ENCODE measurements at places on chromosomes 13 and 19. TPM values are rescaled to one million over a fixed set of nuclear protein-coding genes. Genes with fewer than 3 reads are reported as not detected.
A peak's percentile ranks its signal among the peaks of the same experiment; 100 is the strongest.

RFPL4AL1 gene
- polyA plus RNA-seq: not detected

ZNF320 gene
- 3.2 TPM for polyA plus RNA-seq

ZNF536 gene
- polyA plus RNA-seq: 0.19 TPM

CATSPERD gene
- not detected for polyA plus RNA-seq

VAV1 gene
- 0.90 TPM for polyA plus RNA-seq

- DNase-seq: no peak
- H3K27ac ChIP-seq: no peak overlapping the region
- no peaks in the 10 kb centered on the region for H3K4me1 ChIP-seq
- no peaks in the 10 kb centered on the region for H3K27me3 ChIP-seq
Observed at GRCh38 chr13:76289558-76289957, 596.6 kb downstream of the KCTD12 start.

- H3K27ac ChIP-seq: peak overlapping the region; percentile 20
- H3K27me3 ChIP-seq: no peaks in the 10 kb centered on the region
- DNase-seq: peak; percentile 50
- no peaks in the 10 kb centered on the region for H3K36me3 ChIP-seq
- peaks cover 18% of the 10 kb centered on the region for H3K4me1 ChIP-seq
Observed at GRCh38 chr13:34349091-34349722, 531.3 kb downstream of the RFC3 start.

GRCh38 chr13:63291701-63292100 is 1876.1 kb upstream of the PCDH20 start:
- no peaks in the 10 kb centered on the region for H3K4me1 ChIP-seq
- H3K27ac ChIP-seq: no peak overlapping the region
- H3K36me3 ChIP-seq: no peaks in the 10 kb centered on the region
- no peak overlapping the region for H3K4me3 ChIP-seq
- no peak for DNase-seq

DNA sequence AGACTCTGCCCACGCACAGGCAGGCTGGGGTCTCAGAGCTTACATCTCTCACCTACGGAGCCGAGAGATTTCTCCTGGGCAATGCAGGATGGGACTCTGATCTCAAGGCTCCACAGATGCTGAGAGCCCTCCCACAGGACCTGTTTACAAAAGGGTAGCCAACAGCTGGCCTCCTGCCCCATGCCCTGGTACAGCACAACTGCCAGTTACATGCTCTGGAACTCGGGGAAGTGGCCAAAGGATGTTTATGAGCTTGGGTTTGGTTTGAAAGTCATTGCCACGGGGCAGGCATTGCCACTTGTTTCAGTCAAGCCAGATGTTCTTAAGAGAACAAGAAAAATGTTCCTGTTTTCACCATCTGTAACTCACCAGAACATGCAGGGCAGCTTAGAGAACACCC is 3.5 kb downstream of the DHRS12 start:
- no peaks in the 10 kb centered on the region for H3K27me3 ChIP-seq
- H3K4me1 ChIP-seq: peaks cover 20% of the 10 kb centered on the region
- H3K27ac ChIP-seq: no peak overlapping the region
- H3K36me3 ChIP-seq: peaks cover 2% of the 10 kb centered on the region

DNA sequence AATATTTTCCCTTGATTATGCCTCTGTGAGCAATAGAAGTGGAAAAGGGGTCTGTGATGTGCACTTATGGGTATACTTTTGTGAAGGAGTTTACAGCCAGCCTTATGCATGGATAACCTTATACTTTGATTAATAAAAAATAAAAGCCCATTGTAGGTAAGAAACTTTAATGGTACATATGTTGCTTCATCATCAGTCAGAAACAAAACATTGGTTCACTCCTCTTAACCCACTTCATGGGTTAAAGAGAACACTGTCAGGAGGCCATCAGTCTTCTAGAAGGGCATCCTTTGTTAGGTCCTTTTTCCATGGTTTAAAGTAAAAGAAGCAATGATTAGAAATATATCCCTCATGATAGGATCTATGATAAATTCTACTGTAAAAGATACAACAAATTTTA is 952.1 kb upstream of the MIR17HG start:
- H3K27ac ChIP-seq: no peak overlapping the region
- DNase-seq: no peak
- no peaks in the 10 kb centered on the region for H3K27me3 ChIP-seq
- H3K4me1 ChIP-seq: no peaks in the 10 kb centered on the region
- no peaks in the 10 kb centered on the region for H3K36me3 ChIP-seq
- H3K4me3 ChIP-seq: no peak overlapping the region

DNA sequence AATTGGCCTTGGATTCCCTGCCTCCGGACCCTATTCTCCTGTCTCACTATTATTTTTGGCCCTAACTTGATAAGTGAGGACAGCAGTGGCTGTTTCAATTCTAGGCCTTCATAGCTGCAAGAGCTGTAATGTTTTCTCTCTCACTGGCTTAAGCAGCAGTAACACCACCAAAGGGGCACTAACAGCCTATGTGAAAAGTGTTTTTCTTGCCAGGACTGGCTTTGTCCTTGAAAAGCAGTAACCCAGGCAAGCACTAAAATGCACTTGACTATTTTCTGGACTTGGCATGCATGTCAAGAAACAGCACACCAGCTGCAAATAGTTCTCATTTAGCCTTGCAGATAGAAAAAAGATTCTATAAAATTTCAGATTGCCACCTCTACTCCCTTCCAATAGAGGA is 9.3 kb upstream of the FBXL3 start:
- DNase-seq: no peak
- H3K4me3 ChIP-seq: no peak overlapping the region
- no peak overlapping the region for H3K27ac ChIP-seq
- no peaks in the 10 kb centered on the region for H3K36me3 ChIP-seq

- no peaks in the 10 kb centered on the region for H3K27me3 ChIP-seq
- H3K4me1 ChIP-seq: no peaks in the 10 kb centered on the region
Observed at GRCh38 chr19:38196245-38196837, 27.7 kb downstream of the DPF1 start.

- no peak overlapping the region for H3K27ac ChIP-seq
- no peaks in the 10 kb centered on the region for H3K36me3 ChIP-seq
- H3K27me3 ChIP-seq: peaks cover 72% of the 10 kb centered on the region
- peaks cover 4% of the 10 kb centered on the region for H3K4me1 ChIP-seq
- no peak for DNase-seq
Observed at GRCh38 chr19:41930926-41931592, 2.8 kb upstream of the ERFL start.

DNA sequence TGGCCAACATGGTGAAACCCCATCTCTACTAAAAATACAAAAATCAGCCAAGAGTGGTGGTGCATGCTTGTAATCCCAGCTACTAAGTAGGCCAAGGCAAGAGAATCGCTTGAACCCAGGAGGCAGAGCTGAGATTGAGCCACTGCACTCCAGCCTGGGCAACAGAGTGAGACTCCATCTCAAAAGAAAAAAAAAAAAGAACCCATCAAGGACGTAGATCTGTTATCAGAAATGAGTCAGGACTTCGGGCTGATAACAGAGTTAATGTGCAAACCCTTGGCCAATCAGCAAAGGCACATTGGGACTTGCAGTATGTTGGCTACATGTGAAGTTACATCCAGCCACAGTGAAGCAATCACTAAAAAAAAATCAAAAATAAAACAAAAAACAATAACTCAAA is 4.8 kb upstream of the LGALS7B start:
- no peaks in the 10 kb centered on the region for H3K36me3 ChIP-seq
- H3K4me1 ChIP-seq: no peaks in the 10 kb centered on the region
- H3K27ac ChIP-seq: no peak overlapping the region

GRCh38 chr13:110220471-110220870 is 86.5 kb downstream of the COL4A1 start:
- no peak overlapping the region for H3K27ac ChIP-seq
- no peak overlapping the region for H3K4me3 ChIP-seq
- no peak for DNase-seq
- H3K36me3 ChIP-seq: no peaks in the 10 kb centered on the region

- peak; percentile 93 for DNase-seq
- H3K36me3 ChIP-seq: no peaks in the 10 kb centered on the region
- H3K4me3 ChIP-seq: no peak overlapping the region
- peak overlapping the region; percentile 84 for H3K27ac ChIP-seq
- H3K4me1 ChIP-seq: peaks cover 40% of the 10 kb centered on the region
Observed at GRCh38 chr19:44757057-44757734, 8.7 kb downstream of the BCL3 start.

GRCh38 chr13:35228536-35228935 is 248.0 kb downstream of the MAB21L1 start:
- no peak for DNase-seq
- no peaks in the 10 kb centered on the region for H3K36me3 ChIP-seq
- H3K27me3 ChIP-seq: no peaks in the 10 kb centered on the region
- no peak overlapping the region for H3K27ac ChIP-seq
- H3K4me3 ChIP-seq: no peak overlapping the region

DNA sequence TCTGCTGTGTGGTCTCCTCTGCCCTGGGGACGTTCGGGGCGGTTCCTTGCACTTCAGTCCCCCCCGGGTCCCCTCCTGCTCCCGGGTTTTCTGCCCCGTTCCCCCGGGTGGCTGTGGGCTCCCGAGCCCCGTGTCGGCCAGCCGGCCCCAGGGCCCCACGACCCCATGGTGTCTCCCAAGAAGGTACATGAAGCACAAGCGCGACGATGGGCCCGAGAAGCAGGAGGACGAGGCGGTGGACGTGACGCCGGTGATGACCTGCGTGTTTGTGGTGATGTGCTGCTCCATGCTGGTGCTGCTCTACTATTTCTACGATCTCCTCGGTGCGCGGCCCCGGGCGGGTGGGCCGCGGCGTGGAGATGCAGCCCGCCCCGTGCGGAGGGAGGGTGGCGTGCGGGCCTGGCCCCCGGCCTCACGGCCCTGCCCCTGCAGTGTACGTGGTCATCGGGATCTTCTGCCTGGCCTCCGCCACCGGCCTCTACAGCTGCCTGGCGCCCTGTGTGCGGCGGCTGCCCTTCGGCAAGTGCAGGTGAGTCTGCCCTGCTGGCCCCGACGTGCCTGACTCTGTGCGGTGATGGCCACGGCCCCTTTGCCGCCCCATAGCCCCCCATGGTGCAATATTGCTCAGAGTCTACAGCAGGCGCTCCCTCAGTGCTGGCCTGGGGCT is 11.3 kb downstream of the SPPL2B start:
- no peak overlapping the region for H3K27ac ChIP-seq
- DNase-seq: no peak
- H3K4me1 ChIP-seq: no peaks in the 10 kb centered on the region
- no peaks in the 10 kb centered on the region for H3K27me3 ChIP-seq
- H3K36me3 ChIP-seq: peaks cover 3% of the 10 kb centered on the region

DNA sequence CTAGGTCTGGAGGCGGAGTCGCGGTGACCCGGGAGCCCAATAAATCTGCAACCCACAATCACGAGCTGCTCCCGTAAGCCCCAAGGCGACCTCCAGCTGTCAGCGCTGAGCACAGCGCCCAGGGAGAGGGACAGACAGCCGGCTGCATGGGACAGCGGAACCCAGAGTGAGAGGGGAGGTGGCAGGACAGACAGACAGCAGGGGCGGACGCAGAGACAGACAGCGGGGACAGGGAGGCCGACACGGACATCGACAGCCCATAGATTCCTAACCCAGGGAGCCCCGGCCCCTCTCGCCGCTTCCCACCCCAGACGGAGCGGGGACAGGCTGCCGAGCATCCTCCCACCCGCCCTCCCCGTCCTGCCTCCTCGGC is at the start of gene SLC5A5:
SLC5A5 (plus strand) TSS at position 68 of the 373 bp plus-strand sequence. CDS start 375 bp downstream, outside the sequence.
- no peak within 1 kb of the TSS for H3K4me3 ChIP-seq
- no peaks in the 10 kb centered on the region for H3K36me3 ChIP-seq
- DNase-seq: no peak
- H3K4me1 ChIP-seq: peaks cover 3% of the 10 kb centered on the region

DNA sequence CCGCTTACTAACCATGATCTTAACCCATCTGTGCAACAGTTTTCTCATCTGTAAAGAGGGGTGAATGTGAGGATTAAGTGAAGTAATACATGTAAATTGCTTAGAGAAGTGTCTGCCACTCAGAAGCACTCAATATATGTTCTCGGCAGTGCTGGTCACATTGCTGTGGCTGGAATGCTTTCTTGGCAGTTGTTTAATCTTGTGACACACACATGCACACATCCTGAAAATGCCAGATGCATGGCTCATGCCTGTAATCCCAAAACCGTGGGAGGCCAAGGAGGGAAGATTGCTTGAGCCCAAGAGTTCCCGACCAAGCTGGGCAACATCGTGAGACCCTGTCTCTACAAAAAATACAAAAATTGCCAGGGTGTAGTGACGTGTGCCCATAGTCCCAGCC is 4.9 kb upstream of the DMKN start:
- no peak for DNase-seq
- no peaks in the 10 kb centered on the region for H3K36me3 ChIP-seq
- no peak overlapping the region for H3K4me3 ChIP-seq
- no peaks in the 10 kb centered on the region for H3K27me3 ChIP-seq
- no peak overlapping the region for H3K27ac ChIP-seq

GRCh38 chr13:82165396-82166174 is 1716.7 kb downstream of the SLITRK1 start:
- H3K27me3 ChIP-seq: no peaks in the 10 kb centered on the region
- no peak overlapping the region for H3K27ac ChIP-seq
- no peaks in the 10 kb centered on the region for H3K36me3 ChIP-seq
- DNase-seq: no peak
- H3K4me1 ChIP-seq: no peaks in the 10 kb centered on the region

DNA sequence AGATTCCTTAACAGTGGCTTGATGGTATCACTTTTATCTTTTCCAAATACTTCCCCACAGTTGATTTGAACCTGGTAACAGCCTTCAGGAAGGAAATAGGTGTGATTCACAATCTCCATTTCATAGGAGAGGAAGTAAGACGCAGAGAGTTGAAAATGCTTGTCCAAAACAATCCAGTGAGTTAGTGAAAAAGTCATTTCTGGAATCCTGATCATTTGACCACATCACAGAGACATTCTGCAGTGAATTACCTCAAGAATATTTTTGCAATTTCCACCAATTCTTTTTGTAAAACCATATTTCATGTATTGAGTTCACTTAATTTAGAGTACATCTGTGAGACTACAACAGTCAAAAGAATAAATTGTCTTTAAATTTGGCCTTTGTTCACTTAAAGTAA is 292.8 kb downstream of the DCLK1 start:
- no peak overlapping the region for H3K4me3 ChIP-seq
- DNase-seq: no peak
- H3K27ac ChIP-seq: no peak overlapping the region
- no peaks in the 10 kb centered on the region for H3K4me1 ChIP-seq
- H3K36me3 ChIP-seq: no peaks in the 10 kb centered on the region

DNA sequence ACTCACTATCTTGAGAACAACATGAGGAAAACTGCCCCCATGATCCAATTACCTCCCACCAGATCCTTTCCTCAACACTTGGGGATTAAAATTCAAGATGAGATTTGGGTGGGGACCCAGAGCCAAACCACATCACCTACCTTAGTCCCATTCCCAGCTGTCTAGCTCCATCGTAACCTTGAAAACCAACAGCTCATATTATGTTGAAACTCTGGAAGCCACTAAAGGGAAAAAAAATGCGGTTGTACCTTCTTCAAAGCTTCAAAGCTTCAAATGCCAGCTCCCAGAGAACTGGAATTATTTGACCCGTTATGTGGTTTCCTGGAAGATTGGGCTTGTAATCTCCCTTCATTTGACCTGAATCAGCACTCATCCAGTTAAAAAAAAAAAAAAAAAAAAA is 223.1 kb upstream of the GPC6 start:
- no peaks in the 10 kb centered on the region for H3K27me3 ChIP-seq
- H3K4me1 ChIP-seq: no peaks in the 10 kb centered on the region
- H3K36me3 ChIP-seq: no peaks in the 10 kb centered on the region
- no peak overlapping the region for H3K27ac ChIP-seq
- H3K4me3 ChIP-seq: no peak overlapping the region
